ENCODE measurements at places on chromosomes 12 and 14.

GRCh38 chr12:47238669-47239114 is 158.9 kb upstream of the AMIGO2 start:
- DNase-seq, result no peak

DNA sequence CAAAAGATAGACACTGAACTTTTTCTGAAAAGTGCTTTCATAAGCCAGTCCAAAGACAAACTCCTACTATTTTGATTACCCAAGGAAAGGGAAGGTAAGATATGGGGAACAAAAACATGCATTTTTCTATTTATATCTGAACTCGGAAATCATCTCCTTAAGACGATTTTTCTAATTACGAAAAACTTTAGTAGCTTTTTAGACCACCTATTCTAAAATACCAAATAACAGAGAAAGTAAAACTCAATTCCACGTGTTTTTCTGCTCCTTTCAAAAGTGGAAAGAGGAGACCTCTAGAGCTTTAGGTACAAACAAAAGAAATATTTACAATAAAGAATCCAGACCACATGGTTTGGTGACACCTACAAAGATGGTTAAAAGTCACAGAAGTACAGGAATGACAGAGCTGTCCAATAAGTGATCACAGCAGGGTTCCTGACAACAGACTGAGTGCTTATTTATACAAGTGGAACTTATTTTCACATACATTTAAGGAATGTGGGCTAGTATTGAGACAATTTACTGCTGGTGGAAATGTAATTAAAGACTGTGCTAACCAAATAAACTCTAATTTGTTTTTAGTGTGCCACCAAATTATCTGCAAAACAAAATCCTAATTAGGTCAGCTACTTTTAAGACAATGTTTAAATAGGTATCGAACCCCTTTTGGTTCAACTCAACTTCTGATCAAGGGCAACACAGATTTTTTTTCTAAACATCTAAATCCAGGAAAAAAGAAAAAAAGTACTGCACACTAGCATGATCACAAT is 2.4 kb downstream of the LRIG3 start:
- DNase-seq, result no peak

DNA sequence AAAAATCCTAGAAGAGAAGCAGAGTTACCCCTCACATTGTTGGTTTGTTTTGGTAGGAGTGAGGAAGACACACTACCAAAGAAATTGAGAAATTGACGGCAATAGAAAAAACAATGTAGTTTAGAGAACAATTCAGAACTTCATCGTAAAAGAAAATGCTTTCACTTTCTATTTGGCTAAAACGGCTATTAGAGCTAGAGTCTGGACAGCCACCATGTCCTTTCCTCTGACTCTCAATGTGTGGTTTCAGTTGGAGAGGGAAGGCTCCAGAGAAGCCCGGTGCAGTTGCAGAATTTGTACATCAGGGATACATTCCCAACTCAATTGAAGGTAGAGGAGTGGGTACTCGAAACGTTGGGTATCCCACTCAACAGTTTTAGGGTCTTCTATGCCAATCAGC is 535.3 kb downstream of the GALC start:
- no peak for DNase-seq

GRCh38 chr12:53213348-53213747 is 6.3 kb upstream of the ITGB7 start:
- DNase-seq, result peak; percentile 78

DNA sequence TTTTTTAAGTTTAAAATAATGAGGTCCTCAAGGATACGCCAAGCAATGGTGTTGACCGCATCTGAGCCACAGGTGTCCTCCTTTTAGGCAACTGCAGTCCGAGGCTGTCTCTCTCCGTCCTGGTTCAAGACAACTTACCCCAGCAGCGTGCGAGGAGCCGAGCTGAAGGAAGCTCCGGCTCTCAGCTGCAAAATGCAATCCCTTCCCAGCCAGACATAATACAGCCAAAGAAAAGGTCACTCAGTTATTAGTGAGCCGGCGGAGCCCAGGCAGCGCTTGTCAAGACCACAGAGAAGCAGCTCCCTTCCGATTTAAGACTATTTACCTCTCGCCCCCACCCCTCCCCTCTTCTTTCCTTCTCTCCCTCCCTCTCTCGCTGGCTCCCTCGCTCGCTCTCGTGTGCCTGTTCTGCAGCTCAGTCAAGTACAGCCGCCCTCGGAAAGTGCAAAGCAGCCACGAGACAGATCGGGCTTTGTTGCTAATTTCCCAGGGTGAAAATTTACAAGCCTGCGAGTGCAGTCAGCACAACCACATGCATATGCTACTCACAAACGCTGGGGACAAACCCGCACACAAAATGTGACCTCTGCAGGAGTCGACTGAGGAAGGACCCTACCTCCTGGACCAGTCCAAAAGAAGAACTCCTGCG is 363 bp upstream of the LMO3 start:
- no peak for DNase-seq

DNA sequence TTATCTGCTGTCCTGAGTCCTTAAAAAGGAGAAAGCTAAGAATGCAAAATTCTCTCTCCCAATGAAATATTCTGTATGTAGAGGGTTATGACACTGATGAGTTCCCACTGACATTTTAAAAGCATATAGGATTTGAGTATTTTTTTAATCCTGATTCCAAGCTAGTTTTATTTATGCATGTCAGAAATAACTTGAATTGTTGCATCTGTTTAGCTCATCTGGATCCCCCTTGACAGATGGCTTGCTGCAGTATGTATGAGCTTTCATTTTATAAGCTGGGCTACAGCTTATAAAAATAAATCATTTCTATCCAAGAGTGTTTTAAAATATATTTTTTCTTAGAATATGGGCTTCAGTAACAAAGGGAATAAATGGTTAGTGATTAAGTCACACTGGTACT is 495.3 kb downstream of the NELL2 start:
- no peak for DNase-seq

DNA sequence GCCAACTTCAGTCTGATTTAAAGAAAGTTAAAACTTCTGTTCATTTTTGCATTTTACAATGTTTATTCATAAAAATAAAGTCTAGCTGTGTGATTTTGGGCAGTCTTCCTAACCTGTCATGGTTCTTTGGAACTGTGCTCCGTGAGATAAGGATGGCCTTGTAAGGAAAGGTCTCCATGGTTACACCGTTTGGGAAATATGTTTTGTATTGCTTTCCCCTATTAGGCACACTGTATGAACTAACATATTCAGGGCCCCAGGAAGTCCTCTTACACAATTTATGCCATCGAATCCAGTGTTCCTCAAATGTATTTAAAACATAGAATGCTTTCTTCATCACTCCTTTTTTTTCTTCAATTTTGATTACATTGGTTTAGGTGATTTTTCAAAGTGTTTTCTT is 54.5 kb downstream of the APAF1 start:
- no peak for DNase-seq

- no peak for DNase-seq
Observed at GRCh38 chr12:62763312-62763711, 171.6 kb downstream of the PPM1H start.

DNA sequence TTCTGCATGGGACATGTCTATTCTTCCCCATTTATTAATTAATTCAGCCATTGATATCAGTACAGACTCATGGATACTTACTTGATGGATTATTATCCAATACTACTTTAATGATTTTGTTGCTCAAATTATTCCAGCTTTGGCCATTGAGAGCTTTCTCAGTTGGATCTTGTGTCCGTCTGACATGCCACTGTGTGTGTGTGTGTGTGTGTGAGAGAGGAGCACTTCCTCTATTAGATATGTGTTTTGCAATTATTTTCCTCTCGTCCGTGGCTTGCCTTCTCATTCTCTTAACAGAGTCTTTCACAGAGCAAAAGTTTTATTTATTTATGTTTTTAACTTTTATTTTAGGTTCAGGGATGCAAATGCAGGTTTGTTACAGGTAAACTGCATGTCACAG is 194.2 kb downstream of the ADGRD1 start:
- DNase-seq, result no peak

DNA sequence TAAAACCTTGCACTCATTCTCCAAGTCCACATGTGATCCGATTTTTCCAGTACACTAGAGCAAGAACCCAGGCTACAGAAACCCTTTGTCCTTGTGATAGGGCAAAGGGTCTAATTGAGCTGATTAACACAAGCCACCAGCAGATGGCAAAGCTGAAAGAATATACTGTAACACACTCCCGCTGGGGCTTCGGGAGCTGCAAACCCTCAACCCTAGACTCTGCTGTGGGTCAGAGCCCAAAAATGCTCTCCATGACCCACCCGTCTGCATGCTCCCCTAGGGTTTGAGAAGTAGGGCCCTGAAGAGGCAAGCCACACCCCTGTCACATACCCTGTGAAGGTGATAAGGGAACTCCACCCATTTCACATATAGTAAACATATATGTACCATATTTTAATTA is 33.6 kb upstream of the PCNX1 start:
- no peak for DNase-seq

GRCh38 chr12:108972358-108972757 is 48.5 kb downstream of the SVOP start:
- no peak for DNase-seq

- DNase-seq, result no peak
Observed at GRCh38 chr12:67804168-67804567, 155.6 kb downstream of the DYRK2 start.

DNA sequence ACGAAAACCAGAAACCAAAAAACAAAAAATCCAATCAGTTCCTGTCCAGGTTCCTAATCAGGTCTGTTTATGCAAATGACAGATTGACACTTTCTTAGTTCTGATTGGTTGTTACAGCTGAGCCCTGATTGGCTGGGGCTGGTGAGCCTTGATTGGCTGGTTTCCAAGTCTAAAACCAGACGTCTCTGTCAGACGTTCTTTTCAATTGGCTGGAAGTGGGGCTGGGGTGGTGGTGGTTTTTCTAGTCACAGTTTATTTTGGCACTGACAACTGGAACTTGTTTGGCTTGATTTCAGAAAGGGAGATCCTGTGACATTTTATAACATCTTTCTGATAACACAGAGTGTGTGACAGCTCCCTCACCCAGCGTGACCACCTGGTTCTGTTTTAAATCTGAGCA is 36.1 kb upstream of the PRICKLE1 start:
- no peak for DNase-seq

All from naive B cell (primary cell).